Naive thymus-derived CD8-positive, alpha-beta T cell (primary cell): ENCODE measurements at places on chromosomes 4 and X. TPM values are rescaled to one million over a fixed set of nuclear protein-coding genes. Genes with fewer than 3 reads are reported as not detected.

DNA sequence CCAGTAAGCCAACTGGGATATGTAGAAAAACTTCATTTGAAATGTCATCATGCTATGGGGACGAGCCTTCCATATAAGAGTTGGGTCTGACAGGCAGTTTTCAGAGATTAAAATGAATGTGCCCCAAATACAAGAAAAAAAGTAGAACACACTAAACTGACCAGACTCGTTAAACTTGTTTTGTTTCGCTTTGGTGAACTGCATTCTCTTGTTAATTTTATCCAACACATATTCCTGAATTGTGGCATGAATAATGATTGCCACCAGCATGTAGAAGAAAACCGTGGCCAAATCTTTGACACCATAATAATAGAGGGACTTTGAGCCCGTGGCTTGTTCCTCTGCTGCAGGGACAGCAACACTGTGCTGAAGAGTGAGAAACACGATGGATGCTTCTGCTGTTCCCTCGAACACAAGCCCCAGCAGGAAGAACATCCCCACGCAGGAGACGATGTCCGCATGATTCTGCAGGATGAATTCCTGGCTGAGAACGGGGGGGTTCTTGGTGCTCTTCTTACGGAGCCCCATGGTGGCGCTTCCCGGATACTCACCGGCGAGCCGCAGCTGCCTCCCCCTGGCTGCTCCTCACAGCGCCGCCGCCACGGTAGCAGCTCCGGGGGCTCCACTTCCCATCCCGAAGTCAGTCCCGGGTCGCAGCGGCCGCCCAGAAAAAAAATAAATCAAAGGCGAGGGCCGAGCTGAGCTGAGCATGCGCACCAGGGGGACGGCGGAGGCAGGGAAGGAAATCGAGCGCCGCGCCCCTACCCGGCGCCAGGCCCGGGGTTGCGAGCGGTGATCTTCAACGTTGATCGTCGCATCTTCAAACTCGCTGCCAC is at the start of gene TRAM1L1:
TRAM1L1 (minus strand) TSS at position 711 of the 836 bp plus-strand sequence; CDS start at position 528, 183 bp downstream.
- DNase-seq: no peak

- no peak for DNase-seq
These were observed 69.2 kb downstream of the PAQR3 start for GRCh38 chr4:78870056-78870455.

DNA sequence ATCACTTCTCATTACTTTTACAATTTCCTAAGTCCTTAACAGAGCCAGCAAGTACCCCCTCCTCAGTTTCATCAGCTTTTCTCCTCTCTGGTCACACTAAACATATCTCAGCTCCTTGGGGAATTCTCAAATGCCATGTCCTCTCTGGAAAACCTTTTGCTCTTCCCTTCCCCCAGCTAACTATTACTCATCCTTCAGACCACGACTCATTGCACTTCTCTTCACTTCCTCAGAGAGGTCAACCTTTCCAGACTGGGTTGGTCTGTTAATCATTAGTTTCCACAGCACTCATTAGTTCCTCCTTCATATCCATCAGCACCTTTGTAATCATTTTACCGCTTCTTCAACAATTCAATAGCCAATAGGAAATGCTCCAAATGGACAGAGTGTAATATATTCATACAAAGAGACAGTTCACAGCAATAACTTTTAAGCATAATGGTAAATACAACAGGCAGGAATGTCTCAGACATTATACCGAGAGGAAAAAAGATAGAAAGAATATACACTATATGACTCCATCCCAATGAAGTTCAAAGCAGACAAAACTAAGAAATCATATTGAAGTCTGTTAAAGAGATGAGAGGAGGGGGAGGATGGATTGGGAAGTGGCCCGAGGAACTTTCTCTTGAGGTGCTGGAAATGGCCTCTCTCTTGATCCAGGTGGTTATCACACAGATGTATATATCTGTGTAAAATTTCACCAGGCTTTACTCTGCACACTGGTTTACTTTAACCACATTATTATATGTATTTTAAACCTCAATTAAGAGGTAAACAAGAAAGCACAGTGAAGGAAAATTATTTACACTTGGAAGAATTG is 39.6 kb downstream of the DDX60L start:
- DNase-seq: no peak

DNA sequence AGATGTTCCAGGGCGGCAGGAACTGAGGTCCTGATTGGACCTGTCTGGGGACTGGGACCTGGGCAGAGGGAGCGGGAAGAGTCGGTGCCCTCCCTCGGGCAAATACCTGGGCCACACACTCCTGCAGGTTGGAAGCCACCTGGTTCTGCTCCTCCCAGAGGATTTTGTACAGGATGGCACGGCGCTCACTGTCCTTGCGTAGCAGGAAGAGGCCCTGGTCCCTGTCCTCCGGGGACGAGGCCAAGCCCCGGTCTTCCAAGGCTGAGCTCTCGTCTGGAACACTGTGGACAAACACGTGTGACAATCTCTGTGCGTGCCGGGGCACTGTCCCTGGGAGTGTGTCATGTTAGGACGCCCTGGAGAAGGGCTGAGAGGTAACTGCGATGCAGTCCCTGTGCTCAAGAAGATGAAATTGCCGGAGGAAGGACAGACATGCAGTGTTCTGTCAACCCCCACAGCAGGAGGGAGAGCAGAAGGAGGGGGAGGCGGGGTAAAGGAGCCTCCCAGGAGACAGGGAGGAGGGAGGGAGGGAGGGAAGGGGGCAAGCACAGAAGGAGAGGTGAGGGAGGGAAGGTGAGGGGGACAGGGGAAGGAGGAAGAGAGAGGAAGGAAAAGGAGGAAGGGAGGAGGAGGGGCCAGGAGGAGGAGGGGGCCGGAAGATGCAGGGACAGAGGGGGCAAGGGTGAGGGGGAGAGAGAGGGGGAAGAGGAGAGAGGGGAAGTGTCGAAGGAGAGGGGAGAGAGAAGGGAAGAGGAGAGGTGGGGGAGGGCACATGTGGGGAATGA is 29.0 kb downstream of the PDHA1 start:
- DNase-seq: no peak

DNA sequence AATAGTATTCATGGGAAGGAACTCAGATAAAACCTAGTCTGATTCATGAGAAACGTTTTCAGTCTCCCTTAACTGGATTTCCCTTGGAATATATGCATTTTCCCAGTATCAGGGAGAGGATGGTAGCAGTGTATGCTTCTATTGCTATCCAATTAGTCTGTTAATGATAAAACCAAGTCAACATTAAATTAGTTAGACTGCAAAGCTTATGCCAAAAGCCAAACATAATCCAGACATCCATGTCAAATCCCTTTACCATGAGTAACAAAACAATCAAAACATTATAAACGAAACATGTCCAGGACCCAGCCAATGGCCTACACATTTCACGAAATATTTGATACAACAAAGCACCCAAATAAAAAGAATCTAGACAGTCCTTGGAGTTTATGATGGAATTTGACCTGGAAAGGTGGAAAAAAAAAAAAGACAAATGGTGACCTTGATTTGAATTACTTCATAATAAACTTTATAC is 34.5 kb upstream of the VEGFD start:
- DNase-seq: no peak

GRCh38 chrX:47637546-47638195 is 7.9 kb upstream of the CFP start:
- peak; percentile 21 for DNase-seq

DNA sequence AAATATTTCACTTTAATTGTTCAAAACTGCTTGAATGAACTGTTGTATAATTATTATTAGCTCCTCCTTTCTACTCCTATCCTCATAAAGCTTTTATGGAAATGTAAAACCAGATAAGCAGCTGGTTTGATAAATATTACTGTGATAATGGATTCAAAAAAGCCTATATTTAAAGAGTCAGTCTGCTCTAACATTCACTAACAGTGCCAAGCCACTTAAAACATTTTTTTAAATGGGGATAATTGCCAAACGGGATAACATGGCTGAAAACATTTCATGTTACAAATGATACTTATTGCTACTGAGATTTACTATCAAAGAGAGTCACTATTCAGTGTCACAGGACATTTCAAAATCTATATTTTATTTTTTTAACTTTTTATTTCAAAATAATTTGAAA is 17.4 kb downstream of the ARHGAP24 start:
- DNase-seq: no peak

Gene SYTL5
- not detected for total RNA-seq
